ENCODE measurements at places on chromosomes 7 and 10.

- DNase-seq, result peak; percentile 73
Measured at GRCh38 chr7:75842836-75843446, 29.3 kb upstream of the CCL24 start.

DNA sequence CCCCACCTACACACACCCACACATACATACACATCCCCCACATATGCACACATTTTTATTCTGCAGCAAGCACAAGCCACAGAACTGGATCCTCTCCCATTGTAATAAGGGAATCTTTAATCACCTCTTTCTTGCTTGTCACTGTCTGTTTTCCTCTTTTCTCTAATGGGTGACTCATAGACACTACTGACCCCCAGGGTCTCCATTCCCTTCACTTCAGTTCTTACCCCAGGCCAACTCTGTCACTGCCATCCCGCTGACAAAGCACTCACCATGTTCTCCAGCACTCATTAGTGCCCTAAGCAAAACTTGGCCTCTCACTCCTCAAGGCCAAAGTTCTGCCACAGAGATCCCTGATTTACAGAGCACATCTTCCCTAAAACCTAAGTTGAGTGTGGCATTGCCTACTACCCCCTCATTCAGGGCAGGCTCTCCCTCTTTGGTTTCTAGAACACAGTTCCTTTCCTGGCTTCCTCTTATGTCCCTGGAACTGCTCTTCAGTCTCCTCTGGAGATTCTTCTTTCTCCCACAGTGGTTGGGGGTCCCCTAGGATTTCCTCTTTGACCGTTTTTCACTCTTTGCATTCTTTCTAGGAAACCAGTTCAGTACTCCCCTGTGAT, 39.6 kb upstream of the INHBA start:
- no peak for DNase-seq

DNA sequence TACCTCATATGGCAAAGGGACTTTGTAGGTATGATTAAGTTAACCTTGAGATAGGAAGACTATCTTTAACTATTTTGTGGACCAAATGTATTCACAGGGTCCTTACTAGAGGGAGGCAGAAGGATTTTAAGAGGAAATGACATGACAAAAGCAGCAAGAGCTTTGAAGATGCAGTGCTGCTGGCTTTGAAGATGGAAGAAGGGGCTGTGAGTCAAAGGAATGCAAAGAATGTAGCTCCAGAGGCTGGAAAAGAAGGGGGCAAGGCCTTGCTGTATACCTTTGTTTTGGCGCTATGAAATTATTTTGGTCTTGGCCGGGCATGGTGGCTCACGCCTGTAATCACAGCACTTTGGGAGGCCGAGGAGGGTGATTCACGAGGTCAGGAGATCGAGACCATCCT, 3.2 kb upstream of the NRBF2 start:
- DNase-seq, result no peak

DNA sequence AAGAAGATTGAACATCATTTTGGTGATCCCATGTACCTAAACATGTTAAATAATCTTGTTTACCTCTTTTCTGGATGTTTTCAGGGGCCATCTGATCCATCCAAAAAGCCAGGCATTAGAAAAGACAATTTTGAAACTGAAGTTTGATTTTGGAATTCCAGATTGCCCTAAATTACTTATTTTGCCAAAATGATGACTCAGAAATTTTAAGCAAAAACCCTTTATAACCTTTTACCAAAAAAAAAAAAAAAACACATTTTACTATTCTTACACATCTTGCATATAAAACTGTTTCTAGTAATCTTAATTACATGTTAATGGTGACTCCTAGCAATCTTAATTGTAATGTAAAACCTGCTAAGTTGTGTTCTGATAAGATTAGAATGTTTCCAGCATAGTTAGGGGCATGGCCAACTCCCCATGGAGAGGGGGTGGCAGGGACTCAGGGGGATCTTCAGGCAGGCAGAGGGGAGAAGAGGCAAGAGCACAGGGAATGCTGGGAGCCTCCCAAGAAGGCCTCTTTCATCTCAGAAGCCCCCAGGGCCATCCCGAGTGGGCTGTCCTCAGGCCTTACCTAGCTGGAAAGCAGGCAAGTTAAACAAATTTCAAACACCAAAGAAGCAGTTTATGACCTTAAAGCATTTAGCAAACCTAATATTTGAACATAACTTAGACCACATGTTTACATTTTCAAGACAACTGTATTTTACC, 25.8 kb upstream of the AKR1C3 start:
- no peak for DNase-seq

- DNase-seq, result no peak
Measured at GRCh38 chr7:723541-723940, 3.0 kb upstream of the DNAAF5 start.

GRCh38 chr7:99791021-99791420, 7.0 kb upstream of the CYP3A4 start:
- DNase-seq, result no peak

DNA sequence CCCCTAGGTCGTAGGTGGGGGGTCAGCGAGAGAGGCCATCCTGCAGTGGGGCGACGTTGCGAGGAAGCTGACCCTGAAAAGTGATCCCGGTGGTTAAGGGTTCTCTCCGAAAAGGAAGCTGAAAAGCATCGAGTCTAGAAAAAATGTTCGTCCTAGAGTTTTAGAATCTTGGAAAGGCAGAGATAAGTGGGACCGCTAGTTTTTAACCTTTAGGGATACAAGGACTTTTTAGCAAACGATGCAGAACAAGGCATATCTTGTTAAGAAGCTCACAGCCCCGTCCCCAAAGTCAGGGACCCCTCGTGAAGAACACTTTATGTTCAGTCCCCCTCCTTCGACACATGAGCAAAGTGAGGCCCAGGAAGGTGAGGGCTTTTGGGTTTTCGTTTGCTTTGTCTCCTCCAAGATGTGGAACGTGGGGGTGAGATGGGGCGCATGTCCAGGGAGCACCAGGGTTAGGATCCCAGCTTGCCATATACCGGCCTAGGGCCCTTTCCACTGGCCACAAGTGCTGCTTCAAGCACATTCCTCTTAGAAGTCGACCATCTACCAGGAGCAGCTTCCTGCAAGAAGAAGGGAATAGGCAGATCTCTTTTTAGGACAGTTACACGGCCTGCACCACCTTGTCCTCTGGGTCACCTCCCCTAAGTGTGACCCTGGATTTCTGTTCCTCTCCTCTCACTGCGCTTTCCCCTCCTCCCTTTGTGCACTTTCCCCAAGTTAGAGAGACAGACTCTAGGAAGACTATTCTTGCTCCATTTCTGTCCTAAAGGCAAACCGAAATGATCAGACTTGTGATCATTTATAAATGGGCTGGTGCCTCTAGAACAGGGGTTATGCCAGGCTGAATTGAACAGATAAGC, 969 bp downstream of the SLC35G1 start:
- DNase-seq, result no peak

DNA sequence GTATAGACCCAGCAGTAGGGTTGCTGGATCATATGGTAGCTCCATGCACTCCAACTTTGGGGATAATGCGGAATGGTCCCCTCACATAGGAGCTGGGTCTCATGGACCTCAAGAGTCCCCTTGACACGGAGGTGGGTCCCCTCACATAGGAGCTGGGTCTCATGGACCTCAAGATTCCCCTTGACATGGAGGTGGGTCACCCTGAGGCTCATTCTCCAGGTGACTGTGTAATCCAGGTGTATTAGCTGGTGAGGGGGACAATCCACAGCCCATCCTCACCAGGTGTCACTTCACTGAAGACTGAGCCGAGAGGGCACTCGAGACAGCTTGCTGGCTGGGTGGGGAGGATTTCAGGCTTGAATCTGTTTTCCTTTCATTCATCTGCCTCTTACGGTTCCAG, 121.9 kb downstream of the PTPN20 start:
- no peak for DNase-seq

- DNase-seq, result peak; percentile 49
Measured at GRCh38 chr10:63515002-63515763, 6.0 kb upstream of the REEP3 start.

DNA sequence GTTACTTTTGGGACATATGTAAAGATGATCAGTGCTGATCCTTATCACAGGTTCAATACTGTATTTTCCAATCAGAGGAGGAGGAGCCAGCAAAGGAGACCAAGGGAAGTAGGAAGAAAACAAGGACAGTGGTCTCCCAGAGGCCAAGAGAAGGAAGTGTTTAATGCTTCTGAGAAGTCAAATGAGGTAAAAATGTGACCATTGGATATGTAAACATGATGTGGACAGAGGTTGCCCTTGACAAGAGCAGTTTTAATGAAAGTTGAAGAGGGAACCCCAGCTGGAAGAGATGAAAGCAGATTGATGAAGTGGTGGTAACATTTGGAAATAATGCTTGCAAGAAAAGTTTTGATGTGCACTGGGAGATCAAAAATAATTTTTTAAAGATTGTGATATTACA, 18.8 kb downstream of the CROT start:
- DNase-seq, result no peak

- no peak for DNase-seq
Measured at GRCh38 chr10:114709984-114710383, 51.9 kb upstream of the ABLIM1 start.

GRCh38 chr10:91551856-91552255, 81.0 kb downstream of the PPP1R3C start:
- DNase-seq, result no peak

GRCh38 chr7:42734568-42734967, 177.3 kb downstream of the C7orf25 start:
- DNase-seq, result no peak

- DNase-seq, result no peak
Measured at GRCh38 chr10:71232089-71232998, 20.0 kb downstream of the UNC5B start.

DNA sequence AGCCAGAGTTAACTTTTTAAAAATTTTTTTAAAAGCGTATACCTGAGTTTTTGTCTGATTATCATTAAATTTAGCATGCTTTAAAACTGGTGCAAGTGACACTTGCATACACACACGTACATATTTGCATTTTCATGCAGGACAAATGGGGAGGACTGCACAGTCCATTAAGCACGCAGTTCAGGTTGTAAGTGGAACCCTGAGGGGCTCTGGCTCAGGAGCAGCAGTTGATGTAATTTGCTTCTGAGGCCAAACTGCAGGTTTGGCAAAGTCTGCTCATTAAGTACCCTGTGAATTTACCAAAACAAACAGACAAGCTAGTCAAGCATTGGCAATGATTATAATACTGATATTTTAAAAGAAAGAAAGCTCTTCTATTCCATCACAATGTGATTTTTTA, 215.8 kb upstream of the PFKP start:
- no peak for DNase-seq

GRCh38 chr10:15678851-15679250, 40.9 kb downstream of the ITGA8 start:
- no peak for DNase-seq

DNA sequence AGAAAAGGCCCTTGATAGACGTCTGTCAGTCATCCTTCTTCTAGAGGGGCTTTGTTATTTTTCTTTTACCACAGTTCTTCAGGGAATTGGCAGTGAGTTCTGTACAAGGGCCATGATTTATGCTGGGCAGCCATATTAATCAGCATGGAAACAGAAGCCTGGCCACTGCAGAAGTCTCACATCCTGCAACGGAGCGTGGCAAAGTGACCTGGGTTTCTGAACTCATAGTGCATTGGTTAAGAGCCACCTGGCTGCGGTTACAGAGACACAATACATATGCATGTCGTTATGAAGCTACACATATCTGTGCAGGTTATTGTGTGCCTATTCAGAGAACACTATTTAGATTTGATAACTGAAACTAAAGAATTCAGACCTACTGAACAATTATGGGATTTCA, 419.4 kb upstream of the CELF2 start:
- no peak for DNase-seq

DNA sequence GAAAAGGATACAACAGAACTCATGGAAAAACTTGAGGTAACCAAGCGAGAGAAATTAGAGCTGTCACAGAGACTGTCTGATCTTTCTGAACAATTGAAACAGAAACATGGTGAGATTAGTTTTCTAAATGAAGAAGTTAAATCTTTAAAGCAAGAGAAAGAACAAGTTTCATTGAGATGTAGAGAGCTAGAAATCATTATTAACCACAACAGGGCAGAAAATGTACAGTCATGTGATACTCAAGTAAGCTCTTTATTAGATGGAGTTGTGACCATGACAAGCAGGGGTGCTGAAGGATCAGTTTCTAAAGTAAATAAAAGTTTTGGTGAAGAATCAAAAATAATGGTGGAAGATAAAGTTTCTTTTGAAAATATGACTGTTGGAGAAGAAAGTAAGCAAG, 62.1 kb downstream of the AKAP9 start:
- no peak for DNase-seq

DNA sequence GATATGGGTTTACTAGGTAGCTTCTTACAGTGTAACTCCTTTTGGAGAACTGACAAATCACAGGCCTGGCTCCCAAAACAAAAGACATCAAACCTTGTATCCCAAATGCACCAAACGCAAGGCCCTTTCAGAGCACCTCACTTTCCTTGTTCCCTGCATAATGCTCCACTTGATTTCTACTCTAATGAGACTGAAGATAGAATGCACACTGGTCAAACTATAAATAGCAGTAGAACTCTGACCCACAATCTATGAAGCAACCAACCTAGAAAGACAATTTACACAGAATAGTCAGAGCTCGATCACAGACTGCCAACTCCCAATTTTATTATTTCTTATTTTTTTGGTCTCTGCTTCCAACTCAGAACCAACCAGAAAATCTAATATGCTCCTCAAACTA, 214.4 kb downstream of the CACNA2D1 start:
- DNase-seq, result no peak

DNA sequence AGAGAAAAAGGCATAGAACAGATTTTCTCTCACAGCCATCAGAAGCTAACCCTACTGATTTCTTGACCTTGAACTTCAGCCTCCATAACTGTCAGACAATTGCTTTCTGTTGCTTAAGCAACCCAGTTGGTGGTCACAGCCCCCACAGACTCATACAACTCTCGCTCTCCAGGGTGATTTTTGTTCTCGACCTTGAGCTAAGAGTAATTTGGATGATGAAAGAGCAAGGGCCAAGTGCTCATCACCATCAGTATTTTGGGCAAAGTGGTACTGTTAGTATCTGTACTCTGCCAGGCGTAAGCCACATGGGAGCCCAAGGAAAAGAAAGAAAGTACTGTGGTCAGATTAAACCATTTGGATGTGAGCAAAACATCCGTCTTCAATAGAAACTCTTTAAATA, 81.9 kb downstream of the AOAH start:
- DNase-seq, result no peak

DNA sequence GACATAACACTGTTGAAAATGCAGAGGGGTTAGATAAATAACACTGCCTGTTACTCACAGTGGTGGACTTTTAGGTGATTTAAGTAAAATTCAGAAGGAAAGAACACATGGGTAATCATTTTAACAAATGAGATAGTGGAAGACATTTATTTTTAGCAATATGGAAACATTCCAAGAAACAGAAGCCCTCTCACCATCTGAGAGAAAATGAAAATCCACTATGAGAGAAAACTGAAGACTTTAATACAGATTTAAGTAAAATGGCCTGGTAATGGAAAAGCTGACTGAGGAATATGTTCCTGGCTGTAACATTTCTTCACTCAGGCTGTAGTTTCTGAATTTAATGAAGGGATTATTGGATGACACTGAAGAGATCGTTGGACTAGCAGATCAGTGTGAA, 12.1 kb upstream of the ZNF786 start:
- DNase-seq, result no peak

DNA sequence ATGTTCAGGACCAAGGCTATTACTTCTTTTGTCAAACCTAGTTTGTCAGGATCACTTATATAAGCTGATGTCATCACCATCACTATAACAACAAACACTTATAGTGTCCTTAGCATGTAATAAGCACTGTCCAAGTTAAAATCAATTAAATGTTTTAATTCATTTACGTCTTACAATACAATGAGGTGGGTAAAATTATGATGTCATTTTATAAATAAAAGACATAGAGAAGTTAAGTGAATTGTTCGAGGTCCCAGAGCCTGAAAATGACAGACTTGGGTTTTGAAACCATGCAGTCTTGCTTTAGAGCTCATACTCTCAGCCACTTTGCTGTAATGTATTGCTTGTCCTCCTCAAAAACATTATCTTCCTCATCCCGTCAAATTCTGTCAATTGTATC, 48.3 kb downstream of the SLC13A1 start:
- no peak for DNase-seq

Data from activated CD4-positive, alpha-beta T cell treated with anti-CD3 and anti-CD28 coated beads, Interleukin-2, amount 50 U/mL, for 16 hours (primary cell).